ENCODE measurements at places on chromosomes 5 and 9. TPM values are rescaled to one million over a fixed set of nuclear protein-coding genes. Genes with fewer than 3 reads are reported as not detected.

SLC6A19 gene
- total RNA-seq = not detected

NMUR2 gene
- total RNA-seq = not detected

PCDHGA10 gene
- 5.2 TPM for total RNA-seq

COMMD10 gene
- total RNA-seq = 44.0 TPM

ABLIM3 gene
- total RNA-seq = 19.6 TPM

SOX30 gene
- total RNA-seq = not detected

MLANA gene
- not detected for total RNA-seq

IL17B gene
- total RNA-seq = 0.22 TPM

BTNL8 gene
- not detected for total RNA-seq

AK8 gene
- total RNA-seq = 0.75 TPM

CORO2A gene
- 0.44 TPM for total RNA-seq

NR4A3 gene
- 0.25 TPM for total RNA-seq

NADK2 gene
- 30.7 TPM for total RNA-seq

CDKN2B gene
- total RNA-seq = 24.9 TPM

NSA2 gene
- 87.0 TPM for total RNA-seq

THBS4 gene
- total RNA-seq = 2.1 TPM

All from uterine smooth muscle cell (primary cell).